Mesenchymal stem cell (in vitro differentiated cells and primary cell): ENCODE measurements at places on chromosomes 2 and 18.

GRCh38 chr2:61210332-61210981 is 48.5 kb downstream of the C2orf74 start:
- peak; percentile 70 for DNase-seq

- DNase-seq, result peak; percentile 64
Measured at GRCh38 chr2:75064691-75065396, 106.4 kb downstream of the POLE4 start.

- peak; percentile 28 for DNase-seq
Measured at GRCh38 chr2:64463781-64464180, 9.8 kb downstream of the LGALSL start.

- DNase-seq, result no peak
Measured at GRCh38 chr18:76056471-76057110, 438.5 kb downstream of the ZNF516 start.

- no peak for DNase-seq
Measured at GRCh38 chr2:138306626-138307025, 194.9 kb upstream of the SPOPL start.

DNA sequence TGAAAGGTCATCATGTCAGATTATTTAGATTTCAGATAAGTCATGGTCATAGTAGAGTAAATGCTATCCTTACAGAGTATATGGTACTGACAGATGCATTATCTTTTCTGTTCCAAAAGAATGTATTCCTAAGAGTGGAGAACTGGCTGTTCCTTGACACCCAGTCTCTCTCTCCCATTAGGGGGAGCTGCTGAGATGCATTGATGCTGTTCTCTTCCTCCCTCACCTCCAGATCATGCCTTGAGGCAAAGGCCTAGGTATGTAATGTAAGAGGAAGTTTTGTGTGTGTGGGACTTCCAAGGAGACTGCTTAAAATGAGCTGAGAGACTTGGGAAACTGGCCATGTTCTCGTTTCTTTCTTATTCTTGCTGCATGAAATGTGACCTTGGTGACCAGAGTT is 979.5 kb upstream of the CELF4 start:
- peak; percentile 14 for DNase-seq

DNA sequence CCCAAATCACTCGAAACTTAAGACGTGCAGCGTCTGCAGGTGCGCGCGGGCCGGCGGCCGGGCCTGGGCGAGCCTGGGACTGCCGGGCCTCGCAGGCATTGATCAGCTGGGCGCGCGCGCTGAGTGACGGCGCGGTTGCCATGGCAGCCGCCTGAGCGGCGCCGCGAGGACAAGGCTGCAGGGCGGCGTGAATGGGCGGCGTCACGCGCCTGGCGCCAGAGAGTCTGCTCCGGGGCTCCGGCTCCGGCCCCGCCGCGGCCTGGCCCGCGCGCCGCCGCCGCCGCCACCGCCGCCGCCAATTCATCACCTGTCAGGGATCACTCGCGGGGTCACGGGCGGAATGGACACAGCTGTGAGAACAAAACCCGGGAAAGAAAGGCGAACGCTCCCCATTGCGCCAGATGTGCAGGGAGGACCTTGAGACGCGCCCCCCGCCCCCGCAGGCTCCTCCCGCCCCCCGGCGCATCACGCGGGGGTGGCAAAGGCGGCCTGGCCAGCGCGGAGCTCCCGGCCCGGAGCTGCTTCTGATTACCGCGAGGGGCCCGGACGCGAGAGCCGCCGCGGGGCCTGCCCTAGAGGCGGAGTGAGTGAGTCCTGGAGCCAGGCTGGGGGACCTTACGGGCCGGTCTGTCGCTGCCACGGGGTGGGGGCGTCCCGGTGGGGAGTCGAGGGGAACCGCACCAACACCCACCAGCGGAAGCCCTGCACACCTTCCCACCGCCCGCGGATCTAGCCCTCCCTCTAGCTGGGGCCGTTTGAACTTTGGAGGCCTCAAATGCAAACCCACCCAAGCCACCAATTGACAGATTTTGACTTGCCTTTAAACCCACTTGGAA is 2.9 kb upstream of the ID2 start:
- DNase-seq, result peak; percentile 95

GRCh38 chr2:191773136-191773535 is 73.8 kb downstream of the CAVIN2 start:
- no peak for DNase-seq

DNA sequence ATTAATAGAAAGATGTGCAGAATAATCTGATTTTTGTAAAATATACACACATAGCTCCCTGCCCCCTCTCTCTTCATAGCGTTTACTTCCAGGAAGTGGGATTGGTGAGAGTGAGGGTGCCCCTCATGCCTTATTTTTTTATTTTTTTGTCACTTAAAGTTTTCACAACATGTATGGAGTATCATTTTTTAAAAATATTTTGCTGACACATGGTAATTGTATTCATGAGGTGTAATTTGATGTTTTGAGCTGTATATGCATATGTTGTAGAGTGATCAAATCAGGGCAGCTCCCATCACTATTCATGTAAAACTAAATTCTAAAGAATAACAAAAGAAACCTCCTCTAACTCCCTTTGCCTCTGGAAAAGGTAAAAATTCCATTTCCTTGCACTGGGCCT is 74.7 kb downstream of the VSNL1 start:
- DNase-seq, result no peak

DNA sequence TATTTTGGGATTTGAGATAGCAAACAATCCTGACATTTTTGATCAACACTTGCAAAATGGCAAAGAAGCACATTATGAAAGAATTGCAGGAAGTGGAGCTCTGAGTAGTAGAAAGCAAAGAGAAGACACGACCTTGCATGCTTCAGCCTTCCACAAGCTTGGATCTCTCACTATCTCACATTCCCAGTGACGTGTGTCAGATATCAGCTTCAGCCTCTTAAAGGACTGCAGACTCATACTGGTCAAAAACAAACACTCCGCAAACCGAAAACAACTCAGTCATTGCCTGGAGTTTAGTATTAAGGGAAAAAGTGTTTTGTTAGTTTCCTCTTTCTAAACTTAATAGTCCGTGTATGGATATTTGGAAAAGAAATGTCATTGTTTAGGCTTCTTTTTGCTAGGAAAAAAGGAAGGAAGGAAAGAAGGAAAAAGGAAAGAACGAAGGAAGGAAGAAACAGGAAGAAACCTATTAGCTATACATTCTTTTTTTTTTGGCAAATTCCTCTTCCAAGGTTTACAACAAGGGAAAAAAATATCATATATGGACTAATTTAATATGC is 32.6 kb upstream of the SLC40A1 start:
- DNase-seq, result peak; percentile 91

DNA sequence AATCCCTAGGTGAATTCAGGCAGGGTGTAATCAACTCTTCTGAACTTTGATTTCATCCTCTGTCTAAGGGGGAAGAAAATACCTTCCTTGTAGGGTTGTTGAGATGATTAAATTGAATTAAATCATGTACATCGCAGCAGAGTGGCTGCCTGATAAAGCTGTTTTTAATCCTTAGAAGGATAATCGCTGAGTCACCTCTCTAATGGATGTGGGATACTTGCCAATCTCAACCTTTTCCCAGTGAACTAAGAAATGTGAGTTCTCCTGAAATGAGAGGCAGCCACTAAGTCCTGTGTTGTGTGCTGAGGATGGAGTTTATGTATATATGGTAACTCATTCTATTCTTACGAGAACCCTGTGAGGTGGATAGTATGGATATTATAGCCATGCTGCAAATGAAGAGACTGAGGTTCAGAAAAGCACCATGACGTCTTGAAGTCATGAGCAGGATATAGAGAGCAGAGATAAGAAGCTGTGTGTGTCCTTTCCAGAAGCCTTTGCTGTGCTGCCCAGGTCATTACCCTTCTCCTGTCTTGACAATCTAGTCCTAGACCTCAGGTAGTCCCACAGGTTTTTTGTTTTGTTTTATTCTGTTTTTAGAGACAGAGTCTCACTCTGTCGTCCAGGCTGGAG is 93.3 kb downstream of the HNRNPLL start:
- peak; percentile 46 for DNase-seq

DNA sequence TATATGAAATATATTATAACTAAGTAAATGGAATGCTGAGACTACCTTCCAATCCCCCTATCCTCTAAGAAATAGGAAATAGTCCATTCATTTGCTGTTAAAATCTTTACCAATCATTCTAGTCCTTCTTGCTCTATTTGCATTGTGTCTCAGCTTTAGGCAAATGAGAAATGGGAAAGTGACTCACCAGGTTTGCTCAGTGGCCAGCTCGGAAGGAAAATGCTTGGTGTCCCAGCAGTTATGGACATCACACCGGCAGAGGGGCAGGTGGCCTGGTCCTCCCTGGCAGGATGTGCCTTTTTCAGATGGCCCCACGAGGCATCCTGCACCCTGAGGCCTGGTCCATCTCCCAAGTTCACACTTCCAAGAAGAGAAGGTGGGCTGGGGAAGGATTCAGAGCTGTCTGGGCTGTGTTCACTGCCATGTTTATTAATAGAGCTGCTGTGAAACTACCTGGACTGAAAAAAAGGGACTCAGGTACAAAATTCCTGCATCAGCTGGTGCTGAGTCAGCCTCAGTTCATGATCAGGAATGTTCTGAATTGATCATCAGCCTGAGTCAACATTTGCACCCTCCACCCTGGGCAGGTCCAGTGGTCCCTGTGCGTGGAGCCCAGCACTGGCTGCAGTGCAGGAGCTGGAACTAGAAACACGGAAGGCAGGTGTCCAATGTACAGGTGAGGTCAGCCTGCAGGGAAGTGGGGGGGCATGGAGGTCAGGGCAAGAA is 60.1 kb upstream of the ARL4C start:
- DNase-seq, result peak; percentile 46

- peak; percentile 30 for DNase-seq
Measured at GRCh38 chr2:8389431-8390108, 292.3 kb upstream of the ID2 start.

- no peak for DNase-seq
Measured at GRCh38 chr18:50008306-50008705, 186.6 kb downstream of the MYO5B start.

DNA sequence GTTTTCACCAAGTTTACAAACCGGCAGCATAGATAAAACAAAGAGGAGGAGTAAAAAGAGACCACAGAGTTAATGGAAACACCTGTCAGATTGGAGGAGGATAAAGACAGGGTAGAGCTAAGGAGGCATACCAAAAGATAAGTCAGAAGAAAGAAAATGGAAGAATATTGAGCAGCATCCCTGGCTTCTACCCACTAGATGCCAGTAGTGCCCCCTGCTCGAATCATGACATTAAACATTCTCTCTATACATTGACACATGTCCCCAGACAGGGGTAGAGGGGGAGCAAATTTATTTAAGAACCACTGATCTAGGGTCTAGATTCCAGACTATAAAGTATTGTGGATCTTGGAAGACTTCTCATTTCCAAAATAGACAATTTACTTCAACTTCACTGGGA is 159.8 kb upstream of the ETAA1 start:
- no peak for DNase-seq

- no peak for DNase-seq
Measured at GRCh38 chr2:66070721-66071602, 364.0 kb upstream of the MEIS1 start.

DNA sequence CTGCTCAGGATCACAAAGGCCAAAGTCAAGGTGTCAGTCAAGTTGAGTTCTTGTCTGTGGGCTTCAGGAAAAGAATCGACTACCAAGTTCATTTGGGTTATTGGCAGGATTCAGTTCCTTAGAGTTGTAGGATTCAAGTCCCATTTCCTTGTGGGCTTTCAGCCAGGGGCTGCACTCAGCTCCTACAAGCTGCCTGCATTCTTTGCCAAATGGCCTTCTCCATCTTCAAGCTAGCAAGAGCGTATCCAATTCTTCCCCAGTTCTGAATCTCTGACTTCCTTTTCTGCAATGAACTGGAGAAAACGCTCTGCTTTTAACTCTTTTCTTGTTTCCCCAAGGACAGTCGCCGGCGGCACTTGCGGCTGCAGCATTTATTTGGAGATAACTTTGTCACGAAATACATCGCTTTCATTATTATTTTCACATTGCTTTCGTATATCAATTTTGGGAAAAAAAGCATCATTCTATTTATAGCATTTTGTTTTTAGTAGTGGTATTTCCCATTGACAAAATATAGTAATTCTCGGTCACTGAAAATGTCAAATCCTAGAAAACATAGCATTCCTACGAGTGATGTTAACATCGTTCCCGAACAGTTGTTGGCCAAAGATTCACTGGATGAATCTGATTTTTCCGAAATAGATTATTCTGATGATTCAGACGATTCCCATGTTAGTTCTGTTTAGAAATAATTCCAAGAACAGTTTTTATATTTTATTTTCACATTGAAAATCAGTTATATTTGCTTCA is 59.6 kb upstream of the SERPINE2 start:
- no peak for DNase-seq

DNA sequence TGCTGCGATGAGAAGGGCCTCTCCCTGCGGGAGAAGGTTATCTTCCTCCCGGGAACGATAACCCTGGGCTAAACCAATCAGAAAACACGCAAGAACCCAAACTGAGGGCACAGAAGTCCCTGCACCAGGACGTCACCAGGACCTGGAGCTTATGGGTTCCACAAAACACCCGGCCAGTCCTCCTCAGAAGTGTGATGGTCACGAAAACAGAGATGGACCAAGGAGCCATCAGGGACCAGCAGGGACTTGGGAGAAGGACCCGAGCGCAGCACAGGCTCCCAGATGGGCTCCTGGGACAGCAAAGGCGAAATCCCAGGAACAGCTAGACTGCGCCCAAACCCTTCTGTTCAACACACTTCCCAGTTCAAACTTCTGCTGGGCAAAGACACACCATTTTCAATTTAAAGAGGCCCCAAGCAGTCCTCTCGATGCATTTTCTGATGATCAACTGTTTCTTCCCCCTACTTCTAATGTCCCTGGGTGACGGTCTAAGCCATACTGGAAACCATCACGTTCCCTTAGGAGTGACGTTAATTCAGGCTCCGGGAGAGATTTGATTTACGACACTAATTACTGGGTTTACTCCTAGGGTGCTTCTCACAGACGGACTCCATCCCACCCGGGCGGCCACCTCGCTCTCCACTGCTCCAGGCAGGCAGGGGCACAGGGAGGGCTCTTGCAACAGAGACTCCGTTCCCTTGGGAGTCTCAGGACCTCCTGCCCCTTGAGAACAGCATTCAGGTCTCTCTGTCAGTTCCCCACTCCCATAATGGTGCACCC is 29.2 kb downstream of the ZNF516 start:
- DNase-seq, result no peak

DNA sequence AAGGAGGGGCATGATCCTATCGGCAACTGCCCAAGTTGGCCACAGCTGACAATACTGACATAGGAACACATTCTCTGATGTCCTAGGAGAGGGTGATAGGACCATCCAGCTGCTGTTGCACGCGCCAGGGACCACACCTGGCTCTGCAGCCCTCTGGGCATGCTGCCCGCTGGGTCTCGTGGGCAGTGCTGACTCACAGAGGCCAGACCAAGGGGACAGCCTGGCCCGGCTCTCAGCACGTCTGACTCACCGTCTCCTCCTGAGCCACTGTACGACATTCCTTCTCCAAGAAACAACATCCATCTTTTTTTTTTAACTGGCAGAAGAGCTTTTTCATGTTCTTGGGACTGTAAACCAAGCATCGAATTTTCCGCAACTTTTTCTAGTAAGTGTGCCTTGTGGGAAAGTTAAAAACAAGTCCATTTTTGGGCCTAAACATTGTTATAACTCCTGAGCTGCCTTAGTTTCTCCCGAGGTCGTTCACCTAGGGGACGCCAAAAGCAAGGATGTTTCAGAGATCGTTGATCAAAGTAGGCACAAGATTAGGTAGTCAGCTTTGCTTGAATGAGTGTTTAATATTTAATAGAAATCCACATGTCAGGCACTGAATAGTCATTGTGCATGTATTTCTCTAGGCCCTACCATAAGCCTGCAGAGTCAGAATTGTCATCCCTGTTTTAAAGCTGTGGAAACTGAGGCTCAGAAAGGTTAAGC is 100.3 kb downstream of the TTC32 start:
- peak; percentile 96 for DNase-seq
